AG20443 (cell line): ENCODE measurements at places on chromosomes 2 and 18.

DNA sequence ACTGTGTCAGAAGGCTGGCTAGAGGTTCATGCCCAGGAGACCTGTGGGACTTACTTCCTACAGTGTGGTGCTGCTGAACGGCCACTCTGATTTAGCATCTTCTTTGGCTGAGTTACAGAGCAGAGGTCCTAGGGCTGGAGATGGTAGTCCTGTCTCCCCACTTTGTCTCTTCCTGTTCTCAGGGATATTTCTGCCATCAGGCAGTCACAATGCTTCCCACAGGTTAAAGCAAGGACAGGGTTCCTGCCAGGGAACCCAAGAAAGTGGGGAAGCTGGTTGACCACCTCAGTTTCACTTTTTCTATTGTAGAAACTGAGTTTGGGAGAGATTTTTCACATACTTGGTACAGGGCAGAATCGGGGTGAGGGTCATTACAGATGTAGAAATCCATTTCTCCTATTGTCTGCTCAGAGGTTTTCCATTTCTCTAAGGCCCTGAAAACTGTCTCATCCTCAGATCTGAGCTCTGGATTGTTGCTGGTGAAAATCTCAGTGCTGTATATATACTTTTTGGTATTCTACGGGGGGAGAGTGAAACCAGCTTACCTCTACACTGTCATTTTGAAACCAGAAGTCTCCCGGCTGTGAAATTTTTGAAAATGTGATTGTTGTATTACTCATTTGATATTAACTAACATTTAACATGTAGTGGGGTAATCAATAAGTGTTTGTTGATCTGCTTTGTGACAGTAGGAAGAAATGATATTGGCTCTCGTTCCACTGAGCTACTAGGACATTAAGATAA is 37.0 kb upstream of the MEP1B start:
- DNase-seq: no peak

DNA sequence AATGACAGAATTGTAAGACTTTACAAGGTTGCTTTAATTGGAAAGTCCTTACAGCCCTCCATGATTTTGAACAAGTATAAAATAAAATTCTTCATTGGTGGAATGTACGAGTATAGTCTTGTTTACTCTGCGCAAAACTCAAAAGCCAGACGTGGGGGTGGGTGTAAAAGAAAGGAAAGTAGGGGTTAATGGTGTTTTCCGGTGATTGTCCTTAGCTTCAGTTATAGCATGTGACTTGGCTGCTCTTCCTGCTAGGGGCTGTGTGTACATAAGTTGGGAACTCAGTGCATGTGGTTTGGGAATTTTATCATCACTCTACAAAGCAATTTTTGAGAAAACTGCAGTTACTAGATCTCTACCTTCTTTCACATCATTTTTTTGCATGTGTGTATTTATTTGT is 82.4 kb upstream of the CAVIN2 start:
- no peak for DNase-seq

GRCh38 chr18:28030458-28030857 is 146.5 kb downstream of the CDH2 start:
- DNase-seq: no peak

- DNase-seq: peak; percentile 88
These were observed 46.9 kb upstream of the USP14 start for GRCh38 chr18:111306-112014.

- DNase-seq: no peak
These were observed 8.7 kb downstream of the PTH2R start for GRCh38 chr2:208415255-208415654.

GRCh38 chr2:175742367-175742766 is 259.7 kb downstream of the LNPK start:
- peak; percentile 64 for DNase-seq

- DNase-seq: no peak
These were observed 1634.4 kb upstream of the DDX18 start for GRCh38 chr2:116180072-116180471.

- no peak for DNase-seq
These were observed 4.7 kb downstream of the SERTAD2 start for GRCh38 chr2:64649013-64649484.

DNA sequence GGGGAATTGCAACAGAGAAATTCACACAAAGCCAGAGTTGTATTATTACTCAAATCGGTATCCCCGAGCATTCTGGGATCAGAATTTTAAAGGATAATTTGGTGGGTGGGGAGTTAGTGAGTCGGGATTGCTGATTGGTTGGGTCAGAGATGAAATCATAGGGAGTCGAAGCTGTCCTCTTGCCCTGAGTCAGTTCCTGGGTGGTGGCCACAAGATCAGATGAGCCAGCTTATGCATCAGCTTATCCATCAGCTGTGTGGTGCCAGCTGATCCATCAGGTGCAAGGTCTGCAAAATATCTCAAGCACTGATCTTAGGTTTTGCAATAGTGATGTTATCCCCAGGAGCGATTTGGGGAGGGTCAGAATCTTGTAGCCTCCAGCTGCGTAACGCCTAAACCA is 34.3 kb upstream of the ITM2C start:
- no peak for DNase-seq

DNA sequence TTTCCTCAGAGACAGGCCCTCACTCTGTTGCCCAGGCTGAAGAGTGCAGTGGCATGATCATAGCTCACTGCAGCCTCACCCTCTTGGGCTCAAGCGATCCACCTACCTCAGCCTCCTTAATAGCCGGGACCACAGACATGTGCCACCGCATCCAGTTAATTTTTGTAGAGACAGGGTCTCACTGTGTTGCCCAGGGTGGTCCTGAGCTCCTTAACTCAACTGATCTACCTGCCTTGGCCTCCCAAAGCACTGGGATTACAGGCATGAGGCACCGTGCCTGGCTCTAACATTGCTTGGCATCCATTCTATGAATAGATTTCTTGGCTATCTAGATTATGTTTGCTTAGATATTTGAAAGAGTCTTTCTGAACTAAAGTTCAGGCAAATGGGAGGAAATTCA is 21.6 kb downstream of the R3HDM1 start:
- no peak for DNase-seq

DNA sequence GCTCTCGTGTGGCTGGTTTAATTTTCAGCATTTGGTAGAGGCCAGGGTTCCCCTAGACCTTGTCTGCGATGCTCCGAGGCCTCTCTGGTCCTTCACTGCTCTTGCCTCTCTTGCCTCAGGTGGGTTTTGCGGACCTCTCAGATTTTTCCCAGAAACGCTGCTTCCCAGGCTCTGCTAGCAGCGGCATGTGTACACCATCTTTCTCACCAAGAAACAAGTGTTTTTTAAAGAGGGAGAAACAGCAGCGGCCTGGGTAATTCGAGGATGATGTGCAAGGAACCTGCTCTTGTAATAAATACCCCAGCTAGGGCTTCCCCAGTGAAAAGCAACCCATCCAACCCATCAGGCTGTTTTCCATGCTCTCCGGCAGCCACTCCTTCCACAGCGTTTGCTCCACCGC is 33.5 kb upstream of the COL6A3 start:
- DNase-seq: no peak

DNA sequence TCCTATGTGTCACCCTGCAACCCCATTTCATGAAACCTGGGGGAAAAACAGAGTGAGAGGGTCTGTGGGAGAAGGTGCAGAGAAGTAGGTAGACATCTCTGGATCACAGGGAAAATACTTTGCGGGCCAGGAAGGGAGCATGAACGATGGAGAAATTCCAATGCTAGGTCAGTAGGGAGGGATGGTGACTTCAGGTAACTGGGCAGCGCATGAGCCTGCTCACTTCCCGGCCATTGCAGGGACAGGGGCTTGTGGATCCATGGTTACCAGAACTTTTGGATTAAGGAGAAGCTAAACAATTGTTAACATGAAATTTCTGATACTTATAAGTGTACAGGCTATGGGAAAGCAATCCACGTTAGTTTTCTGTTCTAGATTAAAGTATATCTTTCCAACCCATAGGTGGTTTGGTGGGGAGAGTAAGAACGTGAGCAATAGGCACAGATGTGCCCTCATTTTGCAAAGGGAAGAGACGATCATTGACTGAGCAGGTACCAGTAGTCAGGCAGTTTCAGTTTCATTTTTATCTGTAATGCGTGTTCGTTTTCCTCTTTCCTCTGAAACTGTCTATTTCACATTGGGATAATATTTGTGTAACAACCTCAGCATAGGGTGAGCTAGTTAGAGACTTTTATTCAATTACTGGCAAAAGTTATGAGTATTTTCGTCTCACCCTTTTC is 65.0 kb downstream of the NYAP2 start:
- no peak for DNase-seq

GRCh38 chr2:159454185-159454584 is 162.2 kb downstream of the BAZ2B start:
- no peak for DNase-seq

- DNase-seq: no peak
These were observed 13.5 kb upstream of the IGFBP2 start for GRCh38 chr2:216619411-216620393.

DNA sequence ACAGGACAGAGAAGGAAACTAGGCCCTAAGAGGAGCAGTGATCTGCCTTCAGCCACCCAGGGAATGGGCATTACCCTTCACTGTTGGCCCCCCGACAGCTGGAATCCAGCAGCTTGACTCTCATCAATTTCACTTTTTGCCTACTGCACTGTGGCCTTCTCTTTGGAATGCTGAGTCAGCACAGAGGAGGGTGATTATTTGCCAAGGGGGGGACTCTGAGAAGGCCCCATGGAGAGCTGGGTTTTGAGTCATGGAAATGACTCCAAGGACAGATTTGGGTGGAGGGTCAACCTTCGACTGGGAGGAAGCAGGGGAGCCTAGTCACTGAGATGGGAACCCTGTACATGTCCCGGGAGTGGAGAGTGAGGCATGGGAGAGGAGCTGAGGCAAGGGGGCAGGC is 38.1 kb upstream of the NTSR2 start:
- DNase-seq: no peak

- DNase-seq: no peak
These were observed 230.9 kb downstream of the RBM43 start for GRCh38 chr2:151030663-151031230.

GRCh38 chr2:203775684-203776083 is 69.2 kb downstream of the CD28 start:
- no peak for DNase-seq
